ENCODE measurements at places on chromosomes 3 and 15.

DNA sequence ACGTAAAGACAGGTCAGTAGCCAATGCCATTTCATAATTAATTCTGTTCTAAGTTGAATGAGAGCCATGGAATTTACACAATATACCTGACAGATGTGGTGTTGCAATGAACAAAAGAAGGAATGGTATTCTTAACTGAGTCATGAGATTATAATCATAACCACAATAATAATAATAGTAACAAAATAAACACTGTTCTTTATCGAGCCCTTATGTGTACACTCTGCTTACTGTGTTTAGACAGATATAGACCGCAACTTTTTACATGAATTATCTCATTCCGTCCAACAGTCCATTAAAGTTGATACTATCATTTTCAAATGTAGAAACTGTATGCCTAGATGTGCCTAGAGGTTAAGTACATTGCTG lies 28.2 kb upstream of the SCAANT1 start:
- no peak for DNase-seq

- DNase-seq: peak; percentile 61
Observed at GRCh38 chr15:56468401-56468800, 3.5 kb upstream of the MNS1 start.

DNA sequence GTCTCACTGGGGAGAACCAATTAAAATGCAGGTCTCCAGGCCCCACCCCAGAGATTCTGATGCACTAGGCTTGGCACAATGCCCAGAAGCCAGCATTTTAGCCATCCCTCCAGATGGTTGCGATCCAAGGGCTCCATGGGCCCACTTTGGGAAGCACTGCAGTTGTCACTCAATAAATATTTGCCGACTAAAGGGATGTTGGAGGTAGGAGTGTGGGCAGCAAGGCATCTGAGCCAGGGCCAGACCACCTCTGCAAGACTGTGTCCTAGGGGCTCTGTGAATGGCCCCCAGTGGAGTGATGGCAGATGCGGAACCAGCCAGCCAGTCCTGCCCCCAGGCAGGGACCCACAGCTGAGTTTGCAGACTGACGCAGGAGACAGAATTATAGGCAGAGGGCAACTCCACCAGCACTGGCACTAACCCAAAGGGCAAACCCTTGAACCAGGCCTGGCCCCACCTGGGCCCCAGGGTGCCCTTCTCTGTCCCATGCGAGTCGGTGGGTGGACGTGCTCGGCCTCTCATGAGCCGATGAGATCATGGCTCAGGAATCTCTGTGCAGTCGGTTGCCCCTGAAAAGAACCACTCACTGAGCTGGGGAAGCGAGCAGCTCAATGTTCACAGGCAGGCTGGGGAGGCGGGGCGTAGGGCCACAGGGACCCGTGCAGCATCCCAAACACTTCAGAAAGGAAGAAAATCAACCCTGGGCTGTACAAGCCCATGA lies 49.7 kb downstream of the SEMA5B start:
- DNase-seq: no peak

GRCh38 chr3:171348121-171348520 lies 112.1 kb downstream of the TNIK start:
- no peak for DNase-seq

DNA sequence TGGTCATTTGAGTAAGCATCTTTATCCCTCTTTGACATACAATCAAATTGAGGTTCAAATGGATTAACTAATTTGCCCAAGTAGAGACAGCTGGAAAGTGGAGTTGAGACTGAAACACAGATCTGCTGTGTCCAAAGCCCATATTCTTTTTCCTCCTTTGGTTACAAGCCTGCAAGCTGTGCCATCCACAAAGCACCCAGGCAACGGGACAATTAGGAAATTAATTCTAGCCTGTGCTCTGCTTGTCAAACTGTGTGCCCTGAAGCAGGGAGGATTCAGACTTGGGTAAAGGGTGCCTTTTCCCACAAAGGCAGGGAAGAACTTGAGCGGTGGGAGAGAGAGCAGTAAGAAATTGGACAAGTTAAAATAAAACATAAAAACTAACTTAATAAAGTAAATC lies 127.9 kb downstream of the DTWD1 start:
- DNase-seq: no peak

DNA sequence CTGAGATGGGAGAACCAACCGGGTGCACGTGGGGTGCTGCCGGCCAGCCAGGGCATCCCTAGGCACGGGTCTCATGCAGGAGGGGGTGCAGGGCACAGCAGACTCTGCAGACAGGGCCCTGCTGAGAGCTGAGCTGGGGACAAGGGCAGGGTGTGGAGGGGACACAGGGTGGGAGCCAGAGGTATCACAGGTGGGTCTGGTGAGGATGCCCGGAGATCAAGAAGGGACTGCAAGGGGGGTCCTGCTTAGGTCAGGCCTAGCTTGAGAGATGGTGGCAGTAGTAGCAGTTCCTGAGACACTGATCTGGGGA lies 39.5 kb upstream of the PRR23E start:
- DNase-seq: no peak

DNA sequence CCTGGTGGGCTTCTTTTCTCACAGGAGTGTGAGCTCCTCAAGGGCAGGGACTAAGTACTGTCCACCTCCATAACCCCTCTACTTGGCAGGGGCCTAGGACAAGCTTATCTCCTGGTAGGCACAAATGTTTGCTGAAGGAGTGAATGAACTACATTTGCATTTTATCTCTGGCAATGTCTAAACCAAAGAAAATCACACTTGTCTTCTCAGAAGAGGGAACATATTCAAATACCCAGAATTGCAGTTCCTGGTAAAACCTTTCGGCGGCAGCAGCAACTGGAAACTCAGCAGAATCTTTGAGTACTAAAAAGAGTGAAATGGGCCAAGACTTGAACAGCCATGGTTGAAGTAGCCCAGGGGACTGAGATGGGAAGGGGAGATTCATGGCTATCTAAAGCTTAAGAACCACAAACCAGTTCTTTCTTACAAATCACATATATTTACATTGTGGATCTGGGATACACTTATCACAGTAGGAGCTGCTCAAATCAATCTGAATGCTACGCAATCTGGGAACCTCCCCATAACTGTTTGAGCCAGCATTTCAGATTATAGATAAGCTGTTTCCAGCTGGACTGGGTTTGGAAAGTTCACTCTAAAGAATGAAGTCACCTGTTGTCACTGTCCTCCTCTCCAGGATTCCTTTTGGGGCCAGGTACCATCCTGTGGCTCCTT lies 18.7 kb upstream of the PTPN9 start:
- peak; percentile 38 for DNase-seq

- DNase-seq: peak; percentile 60
Observed at GRCh38 chr3:179149406-179149867, 1.3 kb downstream of the PIK3CA start.

- DNase-seq: no peak
Observed at GRCh38 chr3:31687020-31687802, 154.5 kb downstream of the STT3B start.

- no peak for DNase-seq
Observed at GRCh38 chr3:177906578-177907229, 629.5 kb upstream of the KCNMB2 start.
